Stimulated activated CD8-positive, alpha-beta memory T cell treated with anti-CD3 and anti-CD28 coated beads, Interleukin-7, amount 100 ng/mL, for 4 hours (primary cell): ENCODE measurements at places on chromosomes 11 and 22.

DNA sequence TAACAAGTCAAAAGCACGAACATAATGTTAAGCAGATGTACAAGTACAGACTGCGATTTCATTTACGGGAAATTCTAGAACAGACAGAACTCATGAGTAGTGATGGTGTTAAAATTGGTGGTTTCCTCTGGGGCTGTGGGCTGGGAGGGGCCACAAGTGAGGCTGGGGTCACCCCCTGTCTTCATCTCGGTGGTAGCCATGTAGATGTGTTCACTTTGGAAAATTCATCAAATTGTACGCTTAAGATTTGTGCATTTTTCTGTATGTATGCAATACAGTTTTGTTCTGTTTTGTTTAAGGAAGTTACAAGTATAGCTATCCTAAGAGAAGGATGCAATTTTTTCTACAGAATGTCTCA lies 504 bp upstream of the ASCC2 start:
- no peak for DNase-seq

DNA sequence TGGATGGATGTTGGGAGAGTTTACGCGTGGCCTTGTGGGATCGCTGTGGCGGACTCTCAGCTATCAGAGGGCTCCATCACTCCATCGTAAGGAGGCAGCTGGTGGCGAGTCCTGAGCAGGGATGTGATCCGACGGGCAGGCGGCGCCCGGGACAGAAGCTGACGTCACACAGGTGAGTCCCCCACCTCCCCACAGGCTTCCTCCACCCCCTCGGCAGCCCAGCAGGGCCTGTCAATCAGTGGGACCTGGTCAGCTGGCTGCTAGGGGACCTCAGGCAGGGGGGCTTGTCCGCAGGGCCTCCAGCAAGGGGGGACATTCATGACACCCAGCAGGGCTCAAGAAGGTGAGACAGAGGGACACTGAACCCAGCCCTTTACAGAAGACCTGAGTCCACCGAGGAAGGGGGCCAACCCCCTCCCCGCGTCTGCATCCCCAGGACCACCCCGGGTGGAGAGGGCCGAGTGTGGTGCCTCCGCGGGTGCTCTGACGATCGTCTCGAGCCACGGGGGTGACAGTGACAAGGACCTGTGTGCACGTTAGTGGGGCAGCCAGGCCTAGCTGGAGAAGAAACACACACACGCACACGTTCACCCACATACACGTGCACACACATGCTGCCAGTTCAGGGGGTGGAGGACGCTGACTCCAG lies 7.1 kb downstream of the HRAS start:
- no peak for DNase-seq

GRCh38 chr11:73399636-73400035 lies 23.4 kb downstream of the RELT start:
- no peak for DNase-seq

DNA sequence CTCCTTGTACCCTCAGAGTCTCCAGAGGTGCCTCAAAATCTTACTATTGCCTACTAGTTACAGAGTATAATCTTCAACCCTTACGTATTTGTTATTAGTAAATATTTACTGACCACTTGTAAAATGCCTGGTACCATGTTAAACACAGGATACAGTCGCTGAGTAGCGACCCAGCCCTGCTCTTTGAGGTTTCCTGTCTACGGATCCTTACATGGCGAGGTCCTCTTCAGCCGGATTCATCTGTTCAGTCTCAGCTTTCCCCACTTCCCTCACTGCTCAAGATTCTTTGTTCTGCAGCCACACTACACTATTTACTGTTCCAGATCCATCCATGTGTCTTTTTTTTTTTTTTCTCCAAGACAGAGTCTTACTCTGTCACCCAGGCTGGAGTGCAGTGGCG lies 13.2 kb upstream of the TTC36 start:
- no peak for DNase-seq

- no peak for DNase-seq
Observed at GRCh38 chr11:11419747-11420146, 66.7 kb upstream of the CSNK2A3 start.

DNA sequence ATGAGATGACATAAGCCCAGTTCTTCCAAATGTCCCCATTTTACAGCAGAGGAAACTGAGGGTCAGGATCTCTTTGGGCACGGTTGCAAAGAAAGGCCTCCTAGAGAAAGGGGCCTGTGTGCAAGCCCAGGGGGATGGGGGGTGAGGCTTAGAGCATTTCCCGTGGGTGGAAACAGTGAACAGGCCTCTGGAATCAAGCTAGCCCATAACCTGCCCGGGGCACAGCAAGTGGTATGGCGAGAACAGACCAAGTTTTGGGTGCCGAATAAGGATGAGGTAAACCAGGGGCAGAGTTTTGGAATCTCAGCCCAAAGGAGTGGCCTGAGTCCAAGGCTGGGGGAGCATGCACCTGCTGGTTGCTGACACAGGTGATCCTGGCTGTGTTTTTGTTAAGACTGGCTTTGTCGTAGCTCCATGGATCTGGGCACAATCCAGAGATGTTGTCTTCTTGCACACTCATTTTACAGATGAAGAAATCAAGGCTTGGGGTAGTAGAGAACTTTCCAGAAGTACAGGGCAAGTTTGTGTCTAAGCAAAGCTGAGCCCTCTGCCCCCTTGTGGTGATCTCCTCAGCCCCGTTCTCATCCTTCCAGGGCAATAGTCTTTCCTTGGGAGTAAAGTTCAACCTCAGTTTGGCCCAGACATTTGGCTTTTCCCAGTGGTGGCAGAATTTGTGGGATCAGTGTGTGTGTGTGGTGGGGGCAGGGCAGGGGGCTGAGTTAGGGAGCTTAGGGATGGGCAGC lies 53.5 kb upstream of the MYEOV start:
- no peak for DNase-seq

GRCh38 chr22:41216984-41217383 lies 11.9 kb downstream of the L3MBTL2 start:
- DNase-seq: no peak

- peak; percentile 85 for DNase-seq
Observed at GRCh38 chr11:67629386-67630227, at the start of gene NUDT8. NUDT8 (minus strand) TSS chr11:67629937; CDS start chr11:67629911, 26 bp downstream.
